ENCODE measurements at places on chromosomes 1 and 21.

- DNase-seq, result no peak
Observed at GRCh38 chr1:1377540-1378205, 2.7 kb upstream of the AURKAIP1 start.

DNA sequence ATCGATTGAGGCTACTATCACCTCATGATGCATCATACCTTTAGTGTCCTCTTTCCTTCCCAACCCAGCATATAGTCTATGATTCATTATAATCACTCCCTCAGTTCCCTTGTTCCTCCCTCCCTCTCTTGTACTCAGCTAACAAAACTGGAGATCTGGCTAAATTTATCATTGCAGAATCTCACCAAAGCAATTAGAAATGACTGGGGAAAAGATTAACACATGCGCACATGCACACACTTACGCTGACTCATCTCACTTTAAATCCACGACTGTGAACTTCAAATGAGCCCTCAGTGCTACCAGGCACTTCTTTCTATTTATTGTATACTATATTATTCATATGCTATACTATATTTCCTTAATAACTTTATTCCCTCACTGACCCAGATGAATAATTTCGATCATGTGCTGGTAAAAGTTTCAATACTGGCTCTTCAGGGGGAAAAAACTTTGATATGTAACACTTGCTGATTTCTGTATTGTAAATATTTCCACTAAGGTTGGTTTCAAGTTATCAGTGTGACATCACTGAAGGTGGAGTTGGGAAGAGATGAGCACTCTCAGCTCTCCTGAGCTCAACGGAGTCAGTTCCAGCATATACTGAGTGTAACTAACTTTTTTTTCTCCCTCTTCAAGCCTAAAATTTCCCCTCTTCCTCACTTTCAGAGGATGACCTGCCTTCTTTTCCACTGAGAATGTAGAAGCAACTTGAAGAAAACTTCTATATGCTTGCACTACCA lies 613.7 kb upstream of the B3GALT2 start:
- DNase-seq, result peak; percentile 64

- peak; percentile 8 for DNase-seq
Observed at GRCh38 chr1:186424539-186424938, 36.4 kb downstream of the PDC start.

DNA sequence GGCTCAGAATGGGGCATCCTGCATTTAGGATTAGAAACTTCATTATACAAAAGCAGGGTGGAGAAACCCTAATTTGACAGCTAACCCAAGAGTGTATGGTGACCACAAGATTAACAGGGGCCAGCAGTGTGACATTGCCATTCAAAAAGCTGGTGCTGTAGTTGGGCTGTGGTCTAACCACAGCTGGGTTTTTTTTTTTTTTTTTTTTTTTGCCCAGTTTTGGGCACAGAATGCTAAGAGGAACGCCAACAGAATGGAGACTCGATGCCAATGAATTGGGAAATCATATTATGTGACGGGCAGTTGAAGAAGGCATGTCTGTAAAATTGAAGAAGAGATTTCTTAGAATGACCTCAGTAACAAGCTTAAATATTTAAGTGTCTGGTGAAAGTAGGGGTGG lies 58.4 kb downstream of the NFIA start:
- DNase-seq, result no peak

GRCh38 chr1:236848274-236848923 lies 53.3 kb downstream of the MTR start:
- DNase-seq, result no peak

GRCh38 chr1:42979896-42980800 lies 21.5 kb upstream of the SLC2A1 start:
- DNase-seq, result no peak

GRCh38 chr1:172254521-172255222 lies 165.8 kb upstream of the C1orf105 start:
- peak; percentile 94 for DNase-seq

GRCh38 chr1:235284231-235284769 lies 43.7 kb downstream of the ARID4B start:
- no peak for DNase-seq

GRCh38 chr1:228488818-228489674 lies 1.9 kb downstream of the RNF187 start:
- no peak for DNase-seq

- no peak for DNase-seq
Observed at GRCh38 chr1:33302325-33302724, 18.6 kb downstream of the A3GALT2 start.

GRCh38 chr1:109818988-109819764 lies 55.5 kb upstream of the EPS8L3 start:
- DNase-seq, result no peak

GRCh38 chr21:41775149-41775472 lies 8.3 kb upstream of the RIPK4 start:
- no peak for DNase-seq

DNA sequence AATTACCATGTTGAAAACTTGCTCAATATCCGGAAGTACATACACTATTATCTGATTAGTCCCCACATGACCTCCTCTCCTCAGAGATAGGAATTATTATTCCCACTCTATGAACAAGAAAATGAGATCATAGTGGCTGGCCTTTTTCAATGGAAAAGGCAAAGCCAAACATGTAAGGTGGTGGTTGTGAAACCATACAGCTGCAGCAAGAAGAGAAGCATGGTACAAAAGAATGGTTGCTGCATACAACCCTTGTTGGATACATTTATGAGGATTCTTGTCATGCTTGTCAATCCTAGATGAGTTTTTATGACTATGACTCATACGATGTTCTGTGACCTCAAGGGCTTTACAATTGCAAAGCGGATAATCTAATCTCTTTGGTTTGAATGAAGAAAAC lies 514.7 kb downstream of the PLPP3 start:
- peak; percentile 83 for DNase-seq

DNA sequence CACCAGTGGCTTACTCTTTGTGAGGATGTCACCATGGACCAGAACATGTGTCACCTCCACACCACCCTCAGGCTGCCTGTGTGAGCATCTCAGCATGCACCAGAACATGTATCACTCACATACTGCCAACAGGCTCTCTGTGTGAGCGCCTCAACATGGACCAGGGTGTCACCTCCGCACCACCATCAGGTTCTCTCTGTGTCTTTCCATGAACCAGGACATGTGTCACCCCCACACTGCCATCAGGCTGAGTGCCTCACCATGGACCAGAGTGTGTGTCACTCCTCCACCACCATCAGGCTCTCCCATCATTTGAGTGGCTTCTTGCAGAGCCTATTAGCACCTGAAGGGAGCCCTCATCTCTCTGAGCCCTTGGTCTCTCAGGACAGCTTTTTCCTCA lies 125.2 kb downstream of the ZNF648 start:
- DNase-seq, result no peak

DNA sequence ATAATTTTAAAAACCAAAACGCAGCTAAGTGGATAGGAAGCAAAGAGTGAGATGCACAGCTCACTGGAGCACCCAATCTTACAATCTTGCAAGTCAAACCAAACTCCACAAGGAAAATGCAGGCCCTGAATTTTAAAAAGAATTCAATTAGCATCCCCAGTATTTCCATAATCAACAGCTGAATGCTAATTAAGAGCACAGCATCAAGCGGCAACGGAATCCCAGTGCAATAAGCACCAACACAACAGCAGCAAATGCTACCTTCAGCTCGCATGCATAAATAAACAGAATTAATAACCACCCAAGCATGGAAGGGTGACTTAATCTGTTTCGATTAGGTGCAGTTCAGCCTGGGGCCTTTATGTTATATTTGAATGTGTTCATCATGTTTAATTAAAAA lies 142.9 kb downstream of the SLC45A1 start:
- no peak for DNase-seq

DNA sequence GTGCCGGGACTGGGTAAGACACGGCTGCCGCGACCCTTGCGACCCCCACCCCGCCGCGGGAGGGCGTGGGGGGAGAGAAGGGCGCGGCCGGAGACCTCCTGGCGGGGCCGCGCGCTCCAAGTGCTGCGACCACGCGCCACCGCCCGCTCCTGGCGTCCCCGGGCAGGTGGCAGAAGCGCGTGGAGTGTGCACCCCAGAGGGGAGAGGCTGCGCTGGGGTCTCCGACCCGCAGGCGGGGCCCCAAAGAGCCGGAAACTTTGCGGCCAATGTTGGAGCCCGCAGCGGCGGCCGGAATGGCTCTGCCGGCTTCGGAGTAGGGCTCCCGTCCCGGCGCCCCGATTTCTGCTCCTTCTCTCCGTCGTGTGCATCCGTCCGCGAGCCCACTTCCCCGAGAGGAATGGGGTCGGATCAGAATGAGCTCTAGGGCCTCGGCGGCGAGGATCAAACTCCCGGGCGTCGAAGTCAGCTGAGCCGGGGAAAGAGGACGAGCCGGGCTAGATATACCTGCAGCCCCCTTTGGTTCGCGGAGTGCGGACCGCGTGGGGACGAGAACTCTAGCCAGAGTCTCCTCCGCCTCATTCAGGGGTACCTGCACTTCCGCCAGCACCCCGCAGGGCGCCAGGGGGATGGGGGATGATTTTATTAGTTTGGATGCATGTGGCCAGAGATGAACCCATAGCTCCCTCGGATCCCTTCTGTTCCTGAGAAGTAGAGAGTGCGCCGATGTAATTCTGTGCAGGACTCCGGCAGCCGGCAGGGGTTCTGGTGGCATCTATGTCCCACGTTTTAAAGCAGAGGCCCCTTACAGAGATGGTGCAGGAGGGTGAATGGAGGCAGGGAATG lies 751 bp downstream of the STUM start:
- DNase-seq, result no peak

DNA sequence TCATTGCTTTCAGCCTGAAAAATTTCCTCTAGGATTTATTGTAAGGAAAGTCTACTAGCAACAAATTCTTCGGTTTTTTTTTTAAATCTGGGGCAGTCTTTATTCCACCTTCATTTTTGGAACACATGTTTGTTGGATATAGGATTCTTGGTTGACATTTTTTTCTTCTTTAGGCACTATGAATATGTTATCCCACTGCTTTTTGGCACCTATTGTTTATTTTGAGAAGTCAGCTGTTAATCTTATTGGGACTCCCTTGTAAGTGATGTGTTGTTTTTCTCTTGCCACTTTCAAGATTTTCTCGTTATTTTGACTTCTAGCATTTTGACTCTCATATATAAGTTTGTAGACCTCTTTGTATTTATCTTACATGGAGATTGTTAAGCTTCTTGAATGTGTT lies 99.3 kb downstream of the NPHS2 start:
- DNase-seq, result no peak

GRCh38 chr1:39854738-39855137 lies 28.6 kb downstream of the TRIT1 start:
- no peak for DNase-seq

- no peak for DNase-seq
Observed at GRCh38 chr1:89737985-89738510, 82.8 kb upstream of the LRRC8D start.

GRCh38 chr1:28301368-28302174 lies 27.3 kb upstream of the MED18 start:
- no peak for DNase-seq

DNA sequence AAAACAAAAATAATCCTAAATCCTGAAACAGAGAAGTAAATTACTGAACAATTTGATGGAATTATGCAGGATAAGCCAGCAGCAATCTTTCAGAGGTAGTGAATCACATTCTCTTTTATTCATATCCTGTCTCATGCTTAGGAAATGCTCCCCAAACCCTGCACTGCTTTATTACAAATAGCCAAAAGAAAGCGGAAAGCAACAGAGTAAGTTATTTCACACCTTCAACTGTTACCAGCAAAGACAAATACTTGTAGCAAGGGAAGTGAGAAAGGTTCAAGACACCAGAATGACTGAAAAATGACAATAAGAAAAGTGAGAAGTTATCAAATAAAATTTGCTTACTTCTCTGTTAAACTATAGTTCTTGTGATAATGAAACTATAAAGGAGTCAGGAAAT lies 6.2 kb downstream of the ZRANB2 start:
- no peak for DNase-seq
